GM19239 (cell line): ENCODE measurements at places on chromosomes 11 and 22.

DNA sequence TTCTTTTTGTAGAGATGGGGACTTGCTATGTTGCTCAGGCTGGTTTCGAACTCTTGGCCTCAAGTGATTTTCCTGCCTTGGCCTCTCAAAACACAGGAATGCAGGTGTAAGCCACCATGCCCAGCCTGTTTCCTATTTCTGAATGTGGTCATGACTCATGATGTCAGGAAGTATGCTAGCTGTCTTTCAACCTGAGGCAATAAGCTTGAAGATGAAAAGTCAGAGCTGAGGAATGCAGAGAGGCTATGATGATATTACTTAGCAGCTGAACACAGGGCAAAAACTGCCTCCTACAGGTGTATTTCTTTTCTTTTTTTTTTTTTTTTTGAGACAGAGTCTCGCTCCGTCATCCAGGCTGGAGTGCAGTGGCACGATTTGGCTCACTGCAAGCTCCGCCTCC lies 9.0 kb upstream of the NUCB2 start:
- DNase-seq, result no peak

DNA sequence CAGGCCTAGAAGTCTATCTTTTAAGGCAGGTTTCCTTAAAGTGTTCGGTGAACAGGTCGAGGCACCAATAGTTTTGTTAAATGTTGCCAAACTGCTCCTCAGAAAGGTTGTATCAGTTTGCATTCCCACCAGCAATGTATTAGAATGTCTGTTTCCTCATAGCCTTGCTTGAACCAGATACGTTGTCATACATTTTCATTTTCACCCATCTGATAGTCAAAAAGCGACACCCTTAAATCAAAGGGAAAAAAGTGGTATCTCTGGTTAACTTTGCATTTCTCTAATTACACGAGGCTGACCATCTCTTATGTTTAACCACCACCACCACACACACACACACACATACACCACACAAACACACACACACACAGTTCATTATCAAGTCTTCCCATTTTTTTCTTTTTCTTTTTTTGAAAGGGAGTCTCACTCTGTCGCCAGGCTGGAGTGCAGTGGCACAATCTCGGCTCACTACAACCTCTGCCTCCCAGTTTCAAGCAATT lies 16.3 kb downstream of the PRR14L start:
- no peak for DNase-seq

GRCh38 chr22:30205281-30206115 lies 41.1 kb downstream of the LIF start:
- DNase-seq, result no peak

- DNase-seq, result no peak
Observed at GRCh38 chr11:77823775-77824174, 2.8 kb downstream of the AAMDC start.

- DNase-seq, result no peak
Observed at GRCh38 chr11:69702239-69702691, 1.6 kb downstream of the FGF19 start.

DNA sequence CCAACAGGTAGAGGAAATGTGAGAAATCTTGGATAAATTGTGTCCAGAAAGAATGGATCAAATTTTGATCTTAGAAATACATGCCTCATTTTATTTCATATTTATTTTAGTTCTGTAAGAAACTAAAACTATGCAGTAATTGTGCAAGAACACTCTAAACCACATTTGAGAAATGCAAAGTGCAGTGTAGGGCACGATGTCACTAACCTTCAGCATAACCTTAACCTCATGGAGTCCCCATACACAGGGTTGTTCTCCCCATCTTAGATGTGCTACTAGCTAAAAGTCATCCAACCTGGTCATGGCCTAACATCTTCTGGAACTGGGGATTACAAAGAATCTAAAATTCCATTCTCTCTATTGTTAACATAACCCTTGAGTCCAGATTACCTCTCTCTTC lies 48.4 kb upstream of the ARHGAP42 start:
- DNase-seq, result no peak

DNA sequence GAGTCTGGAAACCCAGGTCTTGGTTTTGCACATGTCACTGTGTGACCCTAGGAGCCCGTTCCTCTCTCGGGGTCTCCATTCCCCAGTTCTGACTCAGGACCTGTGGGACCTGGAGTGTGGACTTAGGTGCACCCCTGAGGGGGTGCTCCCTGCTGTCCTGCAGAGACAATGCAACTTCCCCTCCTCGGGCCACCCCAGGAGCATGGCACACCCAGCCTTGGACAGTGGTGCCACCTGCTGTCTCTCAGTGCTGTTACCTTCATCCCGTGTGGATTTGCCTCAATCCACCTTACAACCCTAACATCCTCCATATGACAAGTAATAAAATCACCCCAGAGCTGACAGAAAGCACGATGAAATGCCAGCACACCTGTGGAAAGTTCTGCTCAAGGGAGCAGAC lies 27.5 kb upstream of the CRYBB3 start:
- peak; percentile 45 for DNase-seq

DNA sequence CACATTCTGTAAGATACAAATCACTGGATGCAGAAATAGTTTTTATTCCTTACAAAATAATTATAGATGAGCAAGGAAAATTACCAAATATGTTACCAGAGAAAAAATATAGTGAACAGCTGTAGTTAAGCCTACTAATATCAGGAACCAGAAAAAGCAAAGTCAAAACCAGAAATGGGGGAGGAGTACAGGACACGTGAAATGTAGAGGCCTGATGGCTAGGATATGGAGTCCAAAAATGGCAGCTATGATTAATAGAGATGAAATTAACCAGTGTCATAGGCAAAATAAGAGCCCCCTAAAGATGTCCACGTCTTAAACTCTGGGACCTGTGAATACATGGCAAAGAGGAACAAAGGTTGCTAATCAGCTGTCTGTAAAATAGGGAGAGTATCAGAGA lies 34.1 kb downstream of the MRE11 start:
- DNase-seq, result no peak

DNA sequence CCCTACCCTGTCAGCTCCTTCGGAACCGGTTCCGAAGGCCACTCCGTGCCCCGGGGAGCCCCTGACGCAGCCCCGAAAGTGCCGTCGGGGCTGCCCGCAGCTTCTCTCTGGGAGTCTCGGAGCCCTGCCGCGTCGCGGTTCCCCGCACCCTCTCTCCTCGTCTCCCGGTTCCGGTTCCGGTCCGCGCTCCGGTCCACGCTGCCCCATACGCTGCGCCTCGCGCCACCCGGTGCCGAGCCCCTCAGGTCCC lies 618 bp downstream of the MTA2 start:
- DNase-seq, result no peak

- DNase-seq, result no peak
Observed at GRCh38 chr11:79672786-79673185, 232.0 kb upstream of the TENM4 start.

DNA sequence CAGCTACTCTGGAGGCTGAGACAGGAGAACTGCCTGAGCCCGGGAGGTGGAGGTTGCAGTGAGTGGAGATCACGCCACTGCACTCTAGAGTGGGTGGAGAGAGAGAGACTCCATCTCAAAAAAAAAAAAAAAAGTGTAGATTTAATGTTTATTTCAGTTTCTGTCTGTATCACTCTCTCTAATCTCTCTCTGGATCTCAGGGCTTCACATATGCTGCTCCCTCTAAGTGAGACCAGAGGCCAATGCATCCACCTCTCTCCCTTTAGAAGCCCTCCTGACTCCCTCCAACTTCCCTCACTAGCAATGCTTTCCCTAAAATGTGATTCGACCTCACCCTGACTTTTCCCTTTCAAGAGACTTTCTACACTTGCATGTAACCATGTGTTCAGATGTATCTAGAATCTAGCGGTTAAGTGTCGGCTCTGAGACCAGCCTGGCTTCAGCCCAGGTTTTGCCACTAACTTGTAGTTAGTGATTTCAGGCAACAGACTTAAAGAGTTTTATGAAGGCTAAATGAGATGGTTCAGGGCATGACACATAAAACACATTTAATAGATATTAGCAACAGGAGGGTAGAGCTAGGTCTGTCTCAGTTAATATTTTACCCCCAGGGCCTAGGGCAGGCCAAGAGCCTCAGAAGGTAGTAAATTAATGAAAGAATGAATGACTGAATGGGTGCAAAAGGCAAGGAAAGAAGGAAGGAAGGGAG lies 364.3 kb downstream of the LARGE1 start:
- DNase-seq, result no peak

GRCh38 chr11:125114518-125114917 lies 3.1 kb upstream of the TMEM218 start:
- DNase-seq, result no peak

GRCh38 chr22:25327018-25327755 lies 107.7 kb downstream of the CRYBB2 start:
- DNase-seq, result no peak

DNA sequence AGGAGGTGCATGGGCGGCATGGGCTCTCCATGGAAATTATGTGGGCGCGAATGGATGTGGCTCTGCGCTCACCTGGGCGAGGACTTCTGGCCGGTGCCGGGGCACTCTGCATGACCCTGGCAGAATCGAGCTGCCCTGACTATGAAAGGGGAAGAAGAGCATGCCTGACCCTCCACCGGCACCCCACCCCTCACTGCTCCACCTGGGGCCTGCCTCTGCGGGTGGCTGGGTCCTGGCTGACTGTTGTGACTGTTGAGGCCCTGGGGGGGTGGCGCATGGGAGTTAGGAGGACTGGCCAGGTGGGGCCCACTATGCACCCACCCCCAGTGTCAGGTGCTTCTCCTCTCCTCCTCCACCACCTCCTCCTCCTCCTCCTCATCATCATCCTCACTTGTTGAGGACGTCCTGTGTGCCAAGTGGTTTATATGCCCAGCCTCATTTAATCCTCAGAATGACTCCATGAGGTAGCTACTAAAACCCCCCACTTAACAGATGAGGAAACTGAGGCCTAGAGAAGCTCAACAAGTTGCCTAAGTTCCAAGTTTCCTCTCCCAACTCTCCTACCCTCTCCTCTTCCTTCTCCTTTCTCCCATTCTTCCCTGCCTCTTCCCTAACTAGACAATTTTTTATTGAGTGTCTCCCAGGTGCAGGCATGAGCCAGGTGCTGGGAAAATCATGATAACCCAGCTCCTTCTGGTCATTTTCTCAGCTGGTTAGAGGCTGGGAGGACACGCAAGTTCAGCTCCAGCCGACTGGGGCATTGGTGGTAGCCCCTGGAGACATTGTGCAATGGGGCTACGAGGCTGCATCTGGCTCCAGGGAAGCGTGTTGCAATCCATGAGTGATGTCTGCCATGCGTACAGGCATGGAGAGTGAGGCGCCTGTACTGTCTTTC lies 2.3 kb downstream of the MYEOV start:
- DNase-seq, result no peak

- no peak for DNase-seq
Observed at GRCh38 chr22:27667121-27667843, 134.3 kb downstream of the MN1 start.

- no peak for DNase-seq
Observed at GRCh38 chr11:75422248-75423231, 10.5 kb downstream of the KLHL35 start.

DNA sequence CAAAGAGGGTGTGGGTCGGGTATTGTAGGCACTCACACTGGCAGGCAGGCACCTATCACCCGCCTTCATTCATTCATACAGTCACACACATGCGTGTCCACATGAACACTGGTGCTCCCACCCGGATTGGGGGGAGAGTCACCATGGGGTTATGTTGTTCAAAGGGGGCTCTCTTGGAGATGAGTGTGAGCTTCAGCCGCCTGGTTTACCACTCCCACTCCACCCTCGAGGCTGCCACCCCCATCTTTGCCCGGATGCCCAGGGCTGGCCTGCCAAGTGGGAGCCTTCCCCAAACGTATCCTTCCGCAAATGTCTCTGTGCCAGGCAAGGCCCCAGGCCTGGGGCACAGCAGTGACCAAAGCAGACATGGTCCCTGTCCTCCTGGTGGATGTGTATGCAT lies 22.6 kb downstream of the MRGPRD start:
- no peak for DNase-seq

DNA sequence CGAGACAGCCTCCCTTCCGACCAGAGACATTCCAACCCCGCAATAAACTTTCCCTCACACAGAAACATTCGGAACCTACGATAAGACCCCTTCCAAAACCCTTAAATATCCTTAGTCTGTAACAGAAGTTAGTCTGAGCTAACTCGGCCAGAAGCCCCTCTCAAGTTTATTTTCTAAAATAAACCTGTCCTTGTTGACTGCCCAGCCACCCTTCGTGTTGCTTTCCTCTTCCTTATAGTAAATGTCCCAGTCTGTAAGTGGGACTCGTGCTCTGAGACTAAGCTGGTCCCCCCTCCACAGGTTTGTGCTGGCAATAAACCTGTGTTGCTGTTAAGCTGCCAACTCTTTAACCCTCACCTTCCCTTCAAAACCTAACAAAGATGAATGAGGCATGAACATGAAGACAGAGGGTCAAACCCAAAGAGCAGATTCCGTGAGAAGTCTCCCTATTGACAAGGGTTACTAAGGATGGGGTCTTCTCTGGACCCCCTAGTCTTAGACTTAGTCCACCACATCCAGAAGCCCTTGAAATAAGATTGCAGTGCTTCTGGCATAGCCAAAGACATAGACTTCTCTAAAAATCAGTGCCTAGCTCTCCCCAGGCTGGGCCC lies 18.2 kb downstream of the MIF start:
- no peak for DNase-seq

DNA sequence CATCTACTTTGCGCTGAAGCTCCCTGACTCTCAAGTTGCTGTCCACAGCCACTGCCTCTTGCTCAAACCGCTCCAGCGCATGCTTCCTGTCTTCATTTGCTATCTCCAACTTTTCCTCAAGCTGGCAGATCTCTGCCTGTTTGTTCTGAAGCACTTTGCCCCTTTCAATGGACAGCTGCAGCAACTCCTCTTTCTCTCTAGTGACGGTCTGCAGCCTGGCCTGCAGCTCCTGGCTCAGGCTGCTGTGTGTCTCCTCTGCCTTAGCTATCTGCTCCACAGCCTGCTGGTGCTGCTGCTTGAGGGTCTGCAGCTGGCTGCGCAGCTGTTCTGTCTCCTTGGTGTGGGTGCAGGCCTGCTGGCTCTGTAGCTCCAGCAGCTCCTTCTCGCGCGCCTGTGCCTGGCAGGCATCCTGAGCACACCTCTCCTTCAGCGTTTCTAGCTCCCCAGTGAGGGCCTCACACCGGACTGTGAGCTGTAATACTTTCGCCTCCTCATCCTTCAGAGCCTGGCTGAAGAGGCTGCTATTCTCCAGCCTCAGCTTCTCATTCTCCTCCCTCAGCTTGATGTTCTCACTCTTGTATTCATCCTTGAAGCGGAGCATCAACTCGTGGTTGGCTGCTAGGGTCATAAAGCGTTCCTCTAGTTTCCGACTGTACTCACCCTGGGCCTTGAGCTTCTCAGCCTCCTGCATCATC lies 723 bp downstream of the CCDC89 start:
- no peak for DNase-seq

GRCh38 chr11:62542750-62543567 lies 3.6 kb downstream of the AHNAK start:
- peak; percentile 78 for DNase-seq

GRCh38 chr11:25483915-25484635 lies 847.9 kb upstream of the ANO3 start:
- no peak for DNase-seq
